ENCODE measurements at places on chromosomes 7 and 10. TPM values are rescaled to one million over a fixed set of nuclear protein-coding genes. Genes with fewer than 3 reads are reported as not detected.
A peak's percentile ranks its signal among the peaks of the same experiment; 100 is the strongest.

DNA sequence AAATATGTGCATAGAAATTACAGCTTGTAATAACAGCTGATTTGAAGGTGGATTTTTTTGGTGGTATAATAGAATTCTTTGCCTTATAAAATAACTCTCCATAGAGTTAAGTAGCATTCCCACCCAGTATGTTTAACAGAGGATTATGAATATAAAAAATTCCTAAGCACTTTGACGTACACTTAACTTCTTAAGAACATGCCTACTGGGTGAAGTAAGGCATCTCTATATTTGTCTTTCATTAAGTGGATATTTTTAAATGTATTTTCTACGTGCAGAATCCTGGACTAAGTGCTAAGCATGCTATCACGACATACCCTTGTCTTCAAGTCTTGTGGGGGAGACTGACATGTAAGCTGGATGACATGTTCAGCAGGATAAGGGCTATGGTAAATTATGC, 217.7 kb upstream of the BMPER start:
- no peaks in the 10 kb centered on the region for H3K4me1 ChIP-seq
- no peak overlapping the region for H3K27ac ChIP-seq
- H3K27me3 ChIP-seq, result no peaks in the 10 kb centered on the region
- no peaks in the 10 kb centered on the region for H3K36me3 ChIP-seq
- H3K4me3 ChIP-seq, result no peak overlapping the region

The MAGI2 gene
- 12.4 TPM for polyA plus RNA-seq

DNA sequence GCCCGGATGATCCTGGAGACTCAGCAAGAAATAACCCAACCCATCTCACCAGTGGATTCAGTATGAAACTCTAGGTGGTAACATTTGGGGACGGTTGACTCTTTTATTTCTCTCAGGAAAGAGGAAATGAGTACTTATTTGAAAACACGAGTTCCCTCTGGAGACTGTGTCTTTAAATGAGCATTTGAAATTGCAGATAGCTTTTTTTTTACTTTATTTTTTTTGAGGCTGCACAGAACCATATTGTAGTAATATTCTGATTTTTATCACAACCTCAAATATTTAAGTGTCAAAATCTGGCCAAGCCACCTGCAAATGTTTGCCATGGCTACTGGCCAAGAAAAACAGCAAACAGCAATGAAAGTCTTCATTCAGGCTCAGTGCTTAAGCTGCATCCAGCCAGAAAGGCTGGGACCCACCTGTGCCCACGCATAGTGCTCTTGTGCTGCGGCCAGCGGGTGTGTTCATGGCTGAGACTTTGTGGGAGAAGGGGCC, 160.8 kb downstream of the CREB5 start:
- no peak overlapping the region for H3K27ac ChIP-seq
- H3K4me1 ChIP-seq, result no peaks in the 10 kb centered on the region
- H3K36me3 ChIP-seq, result no peaks in the 10 kb centered on the region

- no peaks in the 10 kb centered on the region for H3K4me1 ChIP-seq
- no peak overlapping the region for H3K27ac ChIP-seq
- no peak for DNase-seq
- H3K27me3 ChIP-seq, result no peaks in the 10 kb centered on the region
- no peak overlapping the region for H3K4me3 ChIP-seq
Measured at GRCh38 chr7:153400735-153401593, 641.4 kb downstream of the ACTR3B start.

GRCh38 chr10:133008736-133009135, 66.4 kb upstream of the CFAP46 start:
- H3K4me3 ChIP-seq, result no peak overlapping the region
- no peak overlapping the region for H3K27ac ChIP-seq
- no peaks in the 10 kb centered on the region for H3K4me1 ChIP-seq
- no peaks in the 10 kb centered on the region for H3K36me3 ChIP-seq

GRCh38 chr7:138352570-138353461, 107.2 kb upstream of the TRIM24 start:
- H3K36me3 ChIP-seq, result no peaks in the 10 kb centered on the region
- DNase-seq, result no peak
- H3K27ac ChIP-seq, result no peak overlapping the region
- H3K27me3 ChIP-seq, result no peaks in the 10 kb centered on the region
- no peak overlapping the region for H3K4me3 ChIP-seq
- H3K4me1 ChIP-seq, result no peaks in the 10 kb centered on the region

GRCh38 chr7:145434811-145435210, 599.0 kb upstream of the TPK1 start:
- H3K27me3 ChIP-seq, result no peaks in the 10 kb centered on the region
- H3K4me1 ChIP-seq, result no peaks in the 10 kb centered on the region
- DNase-seq, result no peak
- no peak overlapping the region for H3K27ac ChIP-seq
- H3K4me3 ChIP-seq, result no peak overlapping the region

- DNase-seq, result no peak
- no peak overlapping the region for H3K4me3 ChIP-seq
- no peaks in the 10 kb centered on the region for H3K36me3 ChIP-seq
- H3K4me1 ChIP-seq, result no peaks in the 10 kb centered on the region
- no peaks in the 10 kb centered on the region for H3K27me3 ChIP-seq
- H3K27ac ChIP-seq, result no peak overlapping the region
Measured at GRCh38 chr7:140870003-140870402, 54.7 kb downstream of the BRAF start.

DNA sequence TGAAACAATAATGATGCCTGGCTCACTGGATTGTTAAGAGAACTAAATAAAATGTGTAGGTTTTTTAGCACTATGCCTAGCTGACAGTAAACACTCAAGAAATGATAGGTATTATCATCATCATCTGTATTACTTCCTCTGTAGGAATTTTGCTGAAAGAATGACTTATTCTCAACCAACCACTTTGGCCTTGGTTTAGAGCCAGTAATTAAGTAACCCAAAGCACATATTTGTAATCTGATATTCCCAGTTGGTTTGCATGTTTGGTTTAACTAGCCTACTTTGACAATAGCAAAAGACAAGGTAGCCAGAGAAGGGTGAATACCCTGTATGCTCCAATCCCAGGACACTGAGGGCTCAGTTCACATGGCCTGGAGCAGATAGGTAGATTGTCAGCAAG, 34.4 kb downstream of the BCAP29 start:
- H3K27me3 ChIP-seq, result no peaks in the 10 kb centered on the region
- H3K4me1 ChIP-seq, result peaks cover 4% of the 10 kb centered on the region
- no peak overlapping the region for H3K27ac ChIP-seq
- no peaks in the 10 kb centered on the region for H3K36me3 ChIP-seq

DNA sequence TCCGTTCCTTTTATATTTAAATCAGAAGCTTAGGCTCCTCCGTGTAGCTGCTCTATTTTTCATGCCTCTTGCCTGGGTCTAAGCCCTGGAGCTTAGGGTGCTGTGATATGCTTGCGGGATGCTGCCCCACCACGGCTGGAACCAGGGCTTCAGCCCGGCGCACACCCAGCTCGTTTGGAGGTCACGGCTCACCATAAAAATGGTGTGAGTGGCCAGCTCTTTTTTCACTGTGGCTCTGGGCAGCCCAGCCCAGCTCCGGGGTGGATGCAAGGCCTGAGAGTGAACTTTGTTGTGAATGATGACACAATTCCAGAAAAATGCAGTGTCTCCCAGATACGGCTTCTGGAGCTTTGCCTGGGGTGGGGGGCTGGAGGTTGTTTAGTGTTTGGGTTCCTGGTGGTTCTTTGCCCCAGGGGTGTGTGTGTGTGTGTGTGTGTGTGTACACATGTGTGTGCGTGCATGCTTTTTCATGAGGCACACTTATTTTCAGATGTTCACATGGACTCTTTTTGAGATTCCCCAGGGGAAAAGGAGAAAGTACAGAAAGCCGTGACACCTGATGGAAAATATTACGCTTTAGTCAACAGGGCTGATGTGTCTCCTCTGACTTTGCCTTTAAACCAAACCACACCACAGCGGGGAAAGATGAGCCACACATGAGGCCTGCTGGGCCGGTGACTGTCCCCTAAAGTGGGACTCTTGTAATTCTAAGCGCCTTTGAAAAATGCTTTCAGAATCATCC, 46.2 kb downstream of the GRK5 start:
- H3K36me3 ChIP-seq, result no peaks in the 10 kb centered on the region
- H3K27ac ChIP-seq, result peak overlapping the region; percentile 91
- DNase-seq, result peak; percentile 65

DNA sequence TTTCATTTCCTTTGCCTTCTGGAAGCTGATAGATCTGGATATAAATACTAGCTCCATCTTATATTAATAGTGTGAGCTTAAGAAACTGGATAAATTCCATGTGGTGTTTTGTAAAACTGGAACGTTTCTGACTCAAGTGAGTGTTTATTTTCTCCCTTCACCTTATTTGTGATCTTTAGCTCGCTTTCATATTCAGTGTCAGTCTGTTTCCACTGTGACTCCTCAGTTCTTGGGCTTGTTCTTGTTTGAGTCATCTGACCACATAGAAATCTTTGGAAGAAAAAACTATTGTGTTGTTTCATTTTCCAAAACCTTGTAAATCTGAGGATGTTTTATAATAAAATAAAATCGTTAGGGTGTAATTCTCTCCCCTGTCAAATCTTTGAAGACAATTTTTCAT, 186.4 kb downstream of the POLR1F start:
- H3K27me3 ChIP-seq, result no peaks in the 10 kb centered on the region
- DNase-seq, result no peak
- no peak overlapping the region for H3K4me3 ChIP-seq
- H3K36me3 ChIP-seq, result no peaks in the 10 kb centered on the region
- H3K4me1 ChIP-seq, result no peaks in the 10 kb centered on the region

The TFPI2 gene
- polyA plus RNA-seq, result 4.6 TPM

GRCh38 chr7:108358553-108358952, 97.7 kb downstream of the NRCAM start:
- no peaks in the 10 kb centered on the region for H3K4me1 ChIP-seq
- H3K27me3 ChIP-seq, result no peaks in the 10 kb centered on the region
- no peak overlapping the region for H3K4me3 ChIP-seq
- H3K27ac ChIP-seq, result no peak overlapping the region

- H3K4me3 ChIP-seq, result no peak overlapping the region
- DNase-seq, result no peak
- H3K27ac ChIP-seq, result no peak overlapping the region
- no peaks in the 10 kb centered on the region for H3K36me3 ChIP-seq
Measured at GRCh38 chr7:145839814-145840213, 276.8 kb upstream of the CNTNAP2 start.

The SH2B2 gene
- polyA plus RNA-seq, result 4.6 TPM

DNA sequence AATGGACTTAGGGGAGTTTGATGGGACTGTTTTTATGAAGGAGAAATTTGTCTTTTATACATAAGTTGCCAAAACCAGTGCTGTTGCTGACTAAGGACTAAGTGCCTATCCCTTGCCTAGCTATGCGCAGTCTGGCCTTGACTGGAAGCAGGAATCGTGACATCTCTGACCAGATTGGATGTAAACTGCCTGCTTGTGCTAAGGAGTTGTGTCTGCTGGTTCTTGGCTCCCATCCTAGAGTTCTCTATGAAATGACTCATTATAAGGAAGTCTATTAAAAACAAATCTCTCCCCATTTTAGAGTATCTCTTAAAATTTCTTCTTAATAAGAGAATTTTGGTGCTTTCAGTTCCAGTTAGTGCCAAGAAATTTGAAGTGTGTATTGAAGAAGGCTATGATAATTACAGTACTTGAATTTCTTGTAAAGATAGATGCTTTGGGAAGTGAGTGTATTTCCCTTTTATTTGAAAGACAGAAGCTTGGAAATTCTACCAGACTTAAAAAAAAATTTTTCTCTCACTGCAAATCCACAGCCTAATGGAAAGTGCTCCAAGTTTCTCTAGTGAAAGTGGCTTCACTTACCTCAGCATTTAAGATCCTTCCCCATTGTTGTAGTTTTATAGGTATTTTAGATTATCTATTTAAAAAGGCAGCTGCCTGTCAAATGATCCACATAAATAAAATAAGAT, 77.6 kb downstream of the BICC1 start:
- H3K36me3 ChIP-seq, result no peaks in the 10 kb centered on the region
- no peaks in the 10 kb centered on the region for H3K27me3 ChIP-seq
- H3K4me1 ChIP-seq, result no peaks in the 10 kb centered on the region
- no peak overlapping the region for H3K27ac ChIP-seq

GRCh38 chr7:105450177-105450861, 61.6 kb upstream of the SRPK2 start:
- H3K27me3 ChIP-seq, result no peaks in the 10 kb centered on the region
- no peak overlapping the region for H3K27ac ChIP-seq
- H3K4me3 ChIP-seq, result no peak overlapping the region

GRCh38 chr7:2016021-2016631, 216.6 kb downstream of the MAD1L1 start:
- DNase-seq, result no peak
- peaks cover 13% of the 10 kb centered on the region for H3K4me1 ChIP-seq
- no peak overlapping the region for H3K4me3 ChIP-seq
- no peak overlapping the region for H3K27ac ChIP-seq

- no peak overlapping the region for H3K4me3 ChIP-seq
- DNase-seq, result no peak
- no peaks in the 10 kb centered on the region for H3K36me3 ChIP-seq
- no peaks in the 10 kb centered on the region for H3K27me3 ChIP-seq
- no peak overlapping the region for H3K27ac ChIP-seq
Measured at GRCh38 chr10:132570771-132571649, 33.4 kb downstream of the INPP5A start.

DNA sequence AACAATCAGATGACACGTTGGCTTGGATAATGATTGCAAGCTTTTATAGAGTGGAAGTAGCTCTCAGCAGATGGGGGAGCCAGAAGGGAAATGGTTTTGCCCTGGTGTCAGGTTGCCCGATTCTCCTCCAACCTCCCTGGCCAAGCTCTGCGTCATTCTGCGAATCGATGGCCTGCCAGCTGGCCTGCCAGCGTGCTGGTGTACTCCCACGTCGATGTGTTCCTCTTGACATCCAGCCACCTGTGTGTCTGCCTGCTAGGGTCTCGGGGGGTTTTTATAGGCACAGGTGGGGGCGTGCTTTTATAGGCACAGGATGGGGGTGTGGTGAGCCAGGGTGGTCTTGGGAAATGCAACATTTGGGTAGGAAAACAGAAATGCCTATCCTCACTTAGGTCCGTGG, 4.6 kb downstream of the NET1 start:
- peaks cover 6% of the 10 kb centered on the region for H3K4me1 ChIP-seq
- no peak overlapping the region for H3K27ac ChIP-seq
- DNase-seq, result no peak
- no peak overlapping the region for H3K4me3 ChIP-seq

The GLI3 gene
- 7.3 TPM for polyA plus RNA-seq

The CTAGE8 gene
- polyA plus RNA-seq, result 16.6 TPM

- H3K27me3 ChIP-seq, result no peaks in the 10 kb centered on the region
- no peaks in the 10 kb centered on the region for H3K4me1 ChIP-seq
- no peak overlapping the region for H3K27ac ChIP-seq
- no peak overlapping the region for H3K4me3 ChIP-seq
- H3K36me3 ChIP-seq, result no peaks in the 10 kb centered on the region
- DNase-seq, result no peak
Measured at GRCh38 chr10:17655567-17656146, 11.7 kb downstream of the STAM start.

The MUC3A gene
- 1.5 TPM for polyA plus RNA-seq

The SPACDR gene
- polyA plus RNA-seq, result 84.9 TPM

DNA sequence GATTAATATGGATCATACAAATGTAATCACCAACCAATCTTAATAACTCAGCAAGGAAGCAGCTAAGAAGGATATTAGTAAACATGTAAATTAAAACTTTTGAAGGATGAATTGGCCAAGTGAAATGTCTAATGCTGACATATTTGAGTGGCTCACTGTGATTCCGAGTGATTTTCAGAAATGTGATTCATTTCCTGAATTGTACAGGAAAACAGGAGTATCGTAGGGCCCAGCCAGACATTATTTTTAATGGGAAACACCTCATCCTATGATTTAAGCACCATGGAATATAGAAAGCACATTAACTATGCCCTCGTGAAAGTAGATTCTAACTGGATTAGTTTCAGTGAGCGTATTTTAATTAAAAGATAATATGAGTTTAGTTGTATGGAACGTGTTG, 82.3 kb downstream of the LHFPL3 start:
- DNase-seq, result no peak
- no peak overlapping the region for H3K4me3 ChIP-seq
- H3K27ac ChIP-seq, result no peak overlapping the region
- H3K36me3 ChIP-seq, result no peaks in the 10 kb centered on the region

The CCDC172 gene
- polyA plus RNA-seq, result 6.7 TPM
